ENCODE measurements at places on chromosomes 6 and 20.

- no peak overlapping the region for H3K27ac ChIP-seq
- H3K4me3 ChIP-seq, result no peak overlapping the region
- peaks cover 7% of the 10 kb centered on the region for H3K4me1 ChIP-seq
- no peak for DNase-seq
- no peaks in the 10 kb centered on the region for H3K27me3 ChIP-seq
- H3K36me3 ChIP-seq, result no peaks in the 10 kb centered on the region
Measured at GRCh38 chr6:21582651-21583050, 10.9 kb upstream of the SOX4 start.

DNA sequence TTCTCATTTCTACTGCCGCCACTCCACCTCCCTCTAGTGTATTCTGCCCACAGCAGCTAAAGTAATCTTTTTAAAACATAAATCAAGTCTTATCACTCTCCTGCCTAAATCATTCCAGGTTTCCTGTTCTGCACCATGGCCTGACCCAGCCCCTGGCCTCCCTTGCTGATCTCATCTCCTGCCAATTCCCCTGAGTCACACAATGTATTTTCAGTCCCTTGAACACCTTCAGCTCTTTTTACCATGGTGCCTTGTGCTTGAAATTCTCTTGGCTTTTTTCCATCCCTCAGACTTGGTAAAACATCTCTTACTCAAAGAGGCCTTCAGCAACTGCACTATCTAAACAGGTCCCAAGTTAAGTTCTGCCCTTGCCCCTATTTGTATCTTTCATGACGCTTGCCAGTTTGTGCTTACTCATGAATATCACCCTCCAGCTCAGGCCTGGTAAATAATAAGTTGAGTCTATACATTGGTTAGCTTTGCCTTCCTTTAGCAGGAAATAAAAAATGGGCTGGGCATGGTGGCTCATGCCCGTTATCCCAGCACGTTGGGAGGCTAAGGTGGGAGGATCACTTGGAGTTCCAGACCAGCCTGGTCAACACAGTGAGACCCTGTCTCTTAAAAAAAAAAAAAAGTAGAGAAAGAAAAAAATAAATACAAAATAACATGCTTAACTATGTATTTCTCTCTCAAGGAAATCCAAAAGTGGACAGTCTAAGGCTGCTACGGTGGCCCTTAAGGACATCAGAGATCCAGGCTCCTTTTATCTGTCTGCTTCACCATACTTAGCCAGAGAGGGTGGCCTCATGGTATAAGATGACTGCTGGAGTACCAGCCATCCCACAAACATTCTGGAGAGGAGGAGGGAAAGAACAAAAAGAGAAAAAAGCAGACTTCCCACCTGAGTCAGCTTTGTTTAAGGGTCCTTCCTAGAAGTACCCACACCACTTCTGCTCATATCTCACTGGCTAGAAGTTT lies 62.2 kb downstream of the ARFGEF2 start:
- H3K4me1 ChIP-seq, result no peaks in the 10 kb centered on the region
- no peak overlapping the region for H3K27ac ChIP-seq
- DNase-seq, result no peak
- H3K4me3 ChIP-seq, result no peak overlapping the region

DNA sequence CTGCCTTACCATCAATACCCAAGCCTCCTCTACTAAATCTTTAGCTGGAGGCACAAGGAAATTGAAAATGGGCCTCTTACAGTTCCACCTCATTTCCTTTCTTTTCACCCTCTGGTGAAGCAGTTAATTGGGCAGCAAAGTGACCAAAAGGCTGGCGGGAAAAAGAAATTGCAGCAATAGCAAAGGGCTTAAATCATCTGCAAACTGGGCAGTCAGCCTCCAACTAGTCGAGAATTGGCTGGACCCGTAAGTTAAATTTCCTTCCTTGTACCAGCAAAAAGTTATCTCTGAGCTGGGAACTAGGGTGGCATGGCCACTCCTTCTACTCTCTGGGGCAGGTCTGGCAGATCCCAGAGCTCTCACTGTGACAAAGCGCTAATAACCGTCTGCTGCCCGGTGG lies 33.5 kb downstream of the GHRH start:
- no peak overlapping the region for H3K4me3 ChIP-seq
- no peak overlapping the region for H3K27ac ChIP-seq
- no peaks in the 10 kb centered on the region for H3K27me3 ChIP-seq
- DNase-seq, result no peak

DNA sequence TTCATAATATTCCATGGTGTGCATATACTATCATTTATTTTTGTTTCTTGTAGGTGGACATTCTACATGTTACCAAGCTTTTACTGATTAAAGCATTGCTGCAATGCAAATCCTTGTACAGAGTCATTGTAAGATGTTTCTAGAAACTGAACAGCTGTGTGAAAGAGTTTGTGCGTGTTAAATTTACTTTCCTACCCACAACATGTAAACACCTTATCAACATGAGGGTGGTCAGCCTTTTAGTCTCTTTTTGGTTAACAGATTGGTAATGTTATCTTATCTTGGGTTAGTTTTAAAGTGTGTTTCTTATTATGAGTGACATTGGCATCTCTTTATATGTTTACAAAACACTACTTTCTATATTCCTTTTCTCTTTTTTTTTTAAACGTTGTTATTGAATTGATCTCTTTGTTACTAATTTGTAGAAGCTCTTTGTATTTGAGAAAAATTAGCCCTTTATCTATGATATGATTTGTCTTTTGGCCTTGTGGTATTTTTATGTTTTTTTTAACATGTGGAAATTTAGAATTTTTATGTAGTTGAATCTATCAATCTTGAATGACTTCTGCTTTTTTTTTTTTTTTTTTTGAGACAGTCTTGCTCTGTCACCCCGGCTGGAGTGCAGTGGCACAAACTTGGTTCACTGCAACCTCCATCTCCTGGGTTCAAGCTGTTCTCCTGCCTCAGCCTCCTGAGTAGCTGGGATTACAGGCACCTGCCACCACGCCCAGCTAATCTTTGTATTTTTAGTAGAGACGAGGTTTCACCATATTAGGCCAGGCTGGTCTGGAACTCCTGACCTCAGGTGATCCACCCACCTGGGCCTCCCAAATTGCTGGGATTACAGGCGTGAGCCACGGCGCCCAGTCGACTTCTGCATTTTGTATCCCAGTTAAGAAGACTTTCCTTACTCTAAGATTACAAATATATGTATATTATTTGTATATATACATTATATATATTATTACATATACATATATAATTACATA lies 112.1 kb downstream of the TCP11 start:
- H3K36me3 ChIP-seq, result peaks cover 22% of the 10 kb centered on the region
- H3K27ac ChIP-seq, result no peak overlapping the region
- no peaks in the 10 kb centered on the region for H3K27me3 ChIP-seq
- H3K4me3 ChIP-seq, result no peak overlapping the region
- peaks cover 55% of the 10 kb centered on the region for H3K4me1 ChIP-seq

- no peaks in the 10 kb centered on the region for H3K36me3 ChIP-seq
- H3K4me3 ChIP-seq, result no peak overlapping the region
- no peak for DNase-seq
Measured at GRCh38 chr6:143339223-143339622, 111.3 kb downstream of the ADAT2 start.

DNA sequence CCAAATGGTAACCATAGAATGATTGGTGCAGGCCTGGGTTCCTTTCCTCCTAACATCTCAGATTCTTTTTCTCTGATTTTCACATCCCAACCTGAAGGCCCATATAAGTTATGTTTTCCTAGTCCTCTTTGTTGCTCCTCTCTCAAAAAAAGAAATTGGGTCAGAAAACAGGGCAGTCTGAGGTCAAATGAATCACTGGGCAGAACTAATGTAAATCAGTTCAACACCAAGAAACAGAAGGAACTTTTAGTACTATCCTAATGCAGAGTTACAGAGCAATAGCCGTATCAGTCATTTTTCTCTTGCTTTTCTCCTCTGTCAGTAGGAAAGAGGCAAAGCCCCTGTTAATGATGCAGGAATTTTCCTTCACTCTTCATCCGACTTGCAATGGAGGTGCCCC lies 11.0 kb upstream of the TPD52L1 start:
- no peaks in the 10 kb centered on the region for H3K4me1 ChIP-seq
- H3K27me3 ChIP-seq, result no peaks in the 10 kb centered on the region
- H3K4me3 ChIP-seq, result no peak overlapping the region
- H3K36me3 ChIP-seq, result no peaks in the 10 kb centered on the region
- DNase-seq, result no peak
- H3K27ac ChIP-seq, result no peak overlapping the region

GRCh38 chr6:109383438-109383940 lies 1.2 kb upstream of the CD164 start:
- H3K4me3 ChIP-seq, result peak overlapping the region; percentile 88
- DNase-seq, result no peak
- peak overlapping the region; percentile 99 for H3K27ac ChIP-seq
- H3K4me1 ChIP-seq, result peaks cover 41% of the 10 kb centered on the region
- H3K27me3 ChIP-seq, result no peaks in the 10 kb centered on the region
- H3K36me3 ChIP-seq, result peaks cover 3% of the 10 kb centered on the region

All from lower lobe of right lung (tissue), 2 donors.